Stimulated activated CD4-positive, alpha-beta T cell treated with anti-CD3 and anti-CD28 coated beads, Interleukin-2, amount 100 ng/mL, for 4 hours (primary cell): ENCODE measurements at places on chromosomes 2 and 18.

- DNase-seq: no peak
Measured at GRCh38 chr2:197673106-197673505, 2.3 kb downstream of the RFTN2 start.

DNA sequence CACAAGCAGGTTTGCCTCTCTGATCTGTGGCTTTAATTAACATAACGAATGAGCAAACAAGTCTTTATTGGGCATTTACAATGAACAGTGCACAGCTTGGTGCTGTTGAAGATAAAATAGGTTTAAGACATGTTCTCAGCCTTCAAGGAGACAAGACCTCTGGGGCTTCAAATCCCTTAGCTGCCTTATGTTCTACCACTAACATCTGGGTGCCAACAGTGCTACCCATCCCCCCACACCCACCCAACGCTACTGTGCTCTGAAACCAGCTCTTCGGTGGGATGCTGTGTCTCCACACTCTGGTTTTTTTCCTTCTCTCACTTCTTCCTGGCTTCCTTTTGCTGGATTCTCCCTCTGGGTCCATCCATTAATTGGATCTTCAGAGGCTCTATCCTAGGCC is 14.1 kb upstream of the B3GNT2 start:
- no peak for DNase-seq

DNA sequence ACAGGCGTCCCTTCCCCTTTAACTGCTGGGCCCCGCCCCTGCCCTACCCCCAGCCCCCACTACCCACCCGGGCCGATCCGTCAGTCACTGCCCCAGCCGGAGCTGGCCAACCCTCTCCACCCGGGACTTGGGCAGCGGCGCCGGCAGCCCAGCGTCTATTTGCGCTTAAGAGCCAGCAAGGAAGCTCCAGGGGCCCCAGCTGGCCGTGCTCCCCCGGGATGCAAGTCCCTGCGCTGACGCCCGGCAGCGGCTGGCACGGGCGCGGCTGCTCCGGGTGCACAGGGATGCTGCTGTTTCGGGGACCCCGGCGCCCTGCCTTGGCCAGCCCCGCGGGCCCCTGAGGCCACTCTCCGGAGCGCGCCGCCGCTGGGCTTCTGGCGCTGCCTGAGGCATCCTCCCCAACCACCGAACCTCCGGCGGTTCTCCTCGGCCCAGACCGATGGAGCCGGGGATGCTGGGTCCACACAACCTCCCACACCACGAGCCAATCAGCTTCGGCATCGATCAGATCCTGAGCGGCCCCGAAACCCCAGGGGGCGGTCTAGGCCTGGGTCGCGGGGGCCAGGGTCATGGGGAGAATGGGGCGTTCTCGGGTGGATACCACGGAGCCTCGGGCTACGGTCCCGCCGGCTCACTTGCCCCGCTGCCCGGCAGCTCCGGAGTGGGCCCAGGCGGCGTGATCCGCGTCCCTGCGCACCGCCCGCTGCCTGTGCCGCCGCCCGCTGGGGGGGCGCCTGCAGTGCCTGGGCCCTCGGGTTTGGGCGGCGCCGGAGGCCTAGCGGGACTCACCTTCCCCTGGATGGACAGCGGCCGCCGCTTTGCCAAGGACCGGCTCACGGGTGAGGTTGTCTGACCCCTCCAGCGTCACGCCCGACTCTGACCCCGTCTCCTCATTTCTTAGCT is at the start of gene TLX2:
Gene TLX2, plus strand, starts transcription at position 83 of the 903 bp plus-strand sequence. Its CDS starts 357 bp downstream, at position 440.
- no peak for DNase-seq

DNA sequence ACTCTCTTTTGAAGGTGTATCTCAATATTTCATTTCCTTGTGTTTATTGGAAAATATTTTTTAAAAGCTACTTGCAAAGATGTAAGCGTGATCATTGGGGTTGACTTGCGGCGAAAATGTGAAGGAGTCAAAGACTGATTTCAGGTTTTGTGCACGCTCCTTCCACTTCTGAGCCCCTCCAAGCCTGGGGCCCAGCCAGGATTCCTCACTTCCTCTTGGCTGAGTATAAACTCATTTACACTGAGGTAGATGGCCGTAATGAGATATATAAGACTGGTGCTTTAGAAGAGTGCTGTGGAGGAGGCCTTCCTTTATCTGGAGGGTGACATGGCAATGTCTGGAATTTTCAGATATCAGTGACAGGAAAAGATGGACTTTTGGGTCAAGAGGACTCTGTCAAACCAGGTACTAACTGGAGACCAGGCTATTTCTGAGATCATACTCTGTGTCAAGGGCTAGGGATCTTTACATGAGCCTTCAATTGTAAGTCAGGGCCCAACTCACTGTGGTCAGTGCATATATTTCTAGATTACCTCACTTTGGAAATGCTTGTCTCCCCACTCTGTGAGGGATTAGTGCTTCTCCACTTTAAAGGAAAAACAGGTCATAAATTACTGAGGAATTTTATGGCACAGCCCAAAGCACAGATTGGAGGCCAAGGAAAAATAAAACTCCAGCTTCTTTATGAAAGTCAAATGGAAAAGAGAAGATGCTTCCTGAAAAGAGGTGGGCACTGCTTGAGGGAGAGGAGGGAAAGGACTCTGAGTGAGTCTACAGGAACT is 22.8 kb downstream of the PRKCE start:
- DNase-seq: no peak

GRCh38 chr2:232683368-232683767 is 13.8 kb upstream of the GIGYF2 start:
- no peak for DNase-seq

GRCh38 chr18:52766002-52766545 is 426.1 kb downstream of the DCC start:
- no peak for DNase-seq

- no peak for DNase-seq
Measured at GRCh38 chr2:212906620-212907019, 244.8 kb downstream of the IKZF2 start.

GRCh38 chr2:46333912-46334311 is 36.7 kb downstream of the EPAS1 start:
- no peak for DNase-seq

DNA sequence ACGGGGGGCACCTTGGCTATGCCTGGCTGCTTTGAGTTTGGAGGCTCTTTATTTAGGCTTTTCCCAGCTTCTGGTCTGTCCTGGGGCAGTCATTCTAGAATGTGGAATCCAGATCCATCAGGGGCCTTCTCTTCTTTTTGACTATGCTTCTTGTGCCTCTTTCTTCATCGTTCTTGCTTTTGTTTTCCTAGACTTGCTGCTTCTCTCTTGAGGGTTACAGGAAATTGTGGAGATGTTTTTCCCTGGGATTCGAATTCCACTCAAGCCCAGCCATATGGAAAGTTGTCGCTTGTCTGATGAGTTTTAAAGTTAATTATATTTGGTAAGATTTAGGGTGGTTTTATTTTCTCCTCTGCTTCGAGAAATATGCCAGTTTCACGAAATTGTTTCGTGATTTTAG is 2.4 kb downstream of the GLI2 start:
- no peak for DNase-seq

DNA sequence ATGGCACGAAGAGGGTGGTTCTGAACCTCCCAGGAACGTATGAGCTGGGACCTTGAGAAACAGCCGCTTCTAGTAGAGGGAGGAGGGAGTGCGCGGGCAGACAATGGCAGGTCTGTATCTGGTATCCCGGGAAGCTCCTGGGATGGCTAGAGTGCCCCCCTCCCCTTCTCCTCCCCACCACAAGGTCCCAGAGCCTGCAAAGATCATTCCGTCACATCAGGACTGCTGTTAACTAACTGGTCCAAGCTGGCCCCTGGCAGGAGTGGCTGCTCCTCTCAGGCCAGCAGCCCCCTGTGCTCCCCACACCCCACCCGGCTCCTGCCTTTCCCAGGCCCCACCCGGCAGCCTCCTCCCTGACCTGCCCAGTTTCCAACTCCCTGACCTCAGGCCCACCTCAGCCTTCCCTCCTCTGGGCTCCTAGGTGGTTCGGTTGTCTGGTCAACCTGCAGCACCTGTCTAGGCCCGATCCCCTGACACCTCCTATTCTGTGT is 75.0 kb downstream of the TPO start:
- no peak for DNase-seq

- DNase-seq: no peak
Measured at GRCh38 chr2:234615643-234616356, 118.9 kb upstream of the ARL4C start.

GRCh38 chr2:217120429-217120828 is 260.6 kb upstream of the TNP1 start:
- no peak for DNase-seq

DNA sequence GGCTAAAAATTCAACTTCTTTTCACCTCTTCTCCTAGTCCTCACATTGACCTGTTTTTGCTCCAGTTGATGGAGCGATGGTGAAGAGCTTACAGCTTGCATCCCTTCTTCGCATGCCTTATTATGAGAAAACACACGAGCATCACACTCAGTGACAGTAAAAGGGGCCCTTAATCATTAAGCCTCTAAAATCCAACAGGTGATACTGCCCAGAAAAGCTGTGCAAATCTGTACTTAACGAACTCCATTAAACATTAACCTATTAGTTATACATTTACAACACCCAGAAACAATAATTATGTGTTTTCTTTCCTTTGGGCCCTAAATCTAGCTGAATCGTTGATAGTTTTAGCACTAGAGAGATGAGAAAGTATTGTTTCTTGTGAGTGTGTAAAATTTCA is 54.8 kb downstream of the LAMA1 start:
- DNase-seq: no peak

- DNase-seq: no peak
Measured at GRCh38 chr18:28961669-28962228, 784.8 kb upstream of the CDH2 start.

DNA sequence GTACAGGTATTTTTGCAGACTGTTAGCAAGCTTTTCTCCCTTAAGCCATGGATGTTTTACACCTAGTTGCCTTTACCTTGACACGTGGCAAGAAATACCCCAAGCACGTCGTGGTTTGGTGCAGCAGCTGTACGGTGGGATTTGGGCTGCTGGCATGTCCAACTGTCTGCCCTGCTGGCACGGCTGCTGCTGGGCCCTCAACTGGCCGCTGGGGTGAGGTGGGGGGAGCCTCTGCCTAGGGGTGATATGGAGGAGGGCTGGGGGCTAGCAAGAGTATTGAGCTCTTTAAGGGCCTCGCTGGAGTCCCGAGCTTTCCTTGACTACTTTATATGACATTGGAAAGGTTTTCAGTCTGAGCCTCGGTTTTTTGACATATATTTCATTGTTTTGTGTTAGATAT is 41.6 kb downstream of the LPIN1 start:
- no peak for DNase-seq

DNA sequence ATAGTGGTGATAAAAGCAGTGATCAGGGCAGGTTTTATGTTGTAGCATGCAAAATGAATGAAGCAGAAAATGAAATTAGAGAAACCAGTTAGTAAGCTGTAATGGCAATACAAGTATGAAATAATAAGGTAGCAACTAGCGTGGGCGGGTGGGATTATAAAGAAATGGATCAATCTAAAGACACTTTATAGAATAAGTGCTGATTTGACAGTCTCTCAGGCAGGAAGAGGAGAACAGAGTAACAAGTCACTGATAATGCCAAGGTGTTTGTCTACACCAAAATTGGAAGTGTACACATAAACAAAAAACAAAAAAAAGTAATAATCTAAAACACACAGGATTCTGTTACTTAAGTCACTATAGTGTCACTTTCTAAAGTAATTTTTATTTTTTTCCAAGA is 51.0 kb upstream of the PCBP1 start:
- DNase-seq: no peak

DNA sequence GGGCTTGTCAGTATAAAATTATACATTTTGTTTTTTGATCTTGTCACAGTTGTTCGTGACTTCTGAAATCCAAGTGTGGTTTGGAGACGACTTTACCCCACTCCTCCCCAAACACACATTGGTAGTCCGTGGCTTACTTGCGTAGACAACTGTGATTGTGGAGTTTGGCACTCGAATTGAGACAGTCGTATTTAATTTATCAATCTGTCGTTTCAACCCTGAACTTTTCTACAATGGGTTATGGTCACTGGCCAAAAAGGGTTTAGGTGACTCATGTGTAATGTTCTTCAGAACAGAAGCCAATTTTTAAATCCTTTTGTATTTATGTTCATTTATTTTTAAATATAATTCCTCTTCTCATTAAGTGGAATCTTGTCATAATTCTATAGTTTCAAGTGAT is 129.9 kb downstream of the SPTBN1 start:
- DNase-seq: no peak

- DNase-seq: no peak
Measured at GRCh38 chr18:70754486-70754885, 465.6 kb downstream of the SOCS6 start.

GRCh38 chr18:68519336-68519735 is 195.6 kb downstream of the TMX3 start:
- no peak for DNase-seq

GRCh38 chr2:60476206-60476954 is 77.1 kb downstream of the BCL11A start:
- no peak for DNase-seq

GRCh38 chr18:73240899-73241298 is 373.1 kb upstream of the NETO1 start:
- no peak for DNase-seq

DNA sequence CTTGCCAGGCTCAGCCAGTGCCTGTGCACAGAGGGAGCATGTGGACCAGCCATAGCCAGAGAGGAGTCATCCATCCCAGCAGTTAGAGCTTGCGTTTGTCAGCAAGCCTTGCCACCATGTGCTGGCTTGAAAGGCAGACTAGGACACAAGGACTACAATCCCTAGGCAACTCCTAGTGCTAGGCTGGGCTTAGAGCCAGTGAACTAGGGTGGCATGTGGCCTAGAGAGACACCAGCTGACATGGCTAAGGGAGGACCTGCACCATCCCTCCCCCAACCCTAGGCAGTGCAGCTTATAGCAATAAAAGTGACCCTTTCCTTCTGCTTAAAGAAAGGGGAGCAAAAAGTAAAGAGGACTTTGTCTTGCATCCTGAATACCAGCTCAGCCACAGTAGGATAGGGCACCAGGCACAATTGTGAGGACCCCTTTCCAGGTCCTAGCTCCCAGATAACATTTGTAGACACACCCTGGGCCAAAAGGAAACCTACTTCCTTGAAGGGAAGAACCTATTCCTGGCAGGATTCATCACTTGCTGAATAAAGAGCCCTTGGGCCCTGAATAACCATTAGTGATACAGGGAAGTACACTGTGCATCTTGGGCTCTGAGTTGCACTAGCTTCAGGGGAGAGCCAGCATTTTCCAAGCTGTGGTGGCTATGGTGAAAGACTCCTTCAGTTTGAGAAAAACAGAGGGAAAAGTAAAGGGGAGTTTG is 38.7 kb upstream of the UXS1 start:
- no peak for DNase-seq

- DNase-seq: no peak
Measured at GRCh38 chr2:30404319-30405259, 42.5 kb upstream of the LCLAT1 start.

- DNase-seq: no peak
Measured at GRCh38 chr2:9310798-9311197, 104.2 kb downstream of the ASAP2 start.

DNA sequence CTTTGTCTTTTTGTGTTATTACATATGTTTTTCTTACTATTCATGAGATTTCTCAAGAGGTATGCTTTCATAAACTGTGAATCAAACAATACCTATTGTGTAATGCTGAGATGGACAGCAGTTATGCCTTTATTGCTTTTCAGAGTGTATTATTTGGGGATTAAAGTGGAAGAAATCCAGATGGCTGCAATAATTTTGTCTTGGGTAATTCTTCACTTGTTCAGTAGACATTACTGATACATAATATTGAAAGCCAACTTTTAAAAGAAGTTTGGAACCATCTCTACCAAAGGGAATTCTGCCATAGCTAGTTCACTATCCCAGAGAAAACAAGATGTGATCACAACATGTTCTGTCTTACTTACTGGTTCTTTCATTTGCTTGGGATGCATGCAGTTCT is 253.4 kb upstream of the ZSWIM2 start:
- no peak for DNase-seq

- DNase-seq: no peak
Measured at GRCh38 chr2:177188482-177189469, 23.8 kb upstream of the HNRNPA3 start.
